Upper lobe of right lung (tissue), 1 donor: ENCODE measurements at places on chromosomes 2 and 18.

DNA sequence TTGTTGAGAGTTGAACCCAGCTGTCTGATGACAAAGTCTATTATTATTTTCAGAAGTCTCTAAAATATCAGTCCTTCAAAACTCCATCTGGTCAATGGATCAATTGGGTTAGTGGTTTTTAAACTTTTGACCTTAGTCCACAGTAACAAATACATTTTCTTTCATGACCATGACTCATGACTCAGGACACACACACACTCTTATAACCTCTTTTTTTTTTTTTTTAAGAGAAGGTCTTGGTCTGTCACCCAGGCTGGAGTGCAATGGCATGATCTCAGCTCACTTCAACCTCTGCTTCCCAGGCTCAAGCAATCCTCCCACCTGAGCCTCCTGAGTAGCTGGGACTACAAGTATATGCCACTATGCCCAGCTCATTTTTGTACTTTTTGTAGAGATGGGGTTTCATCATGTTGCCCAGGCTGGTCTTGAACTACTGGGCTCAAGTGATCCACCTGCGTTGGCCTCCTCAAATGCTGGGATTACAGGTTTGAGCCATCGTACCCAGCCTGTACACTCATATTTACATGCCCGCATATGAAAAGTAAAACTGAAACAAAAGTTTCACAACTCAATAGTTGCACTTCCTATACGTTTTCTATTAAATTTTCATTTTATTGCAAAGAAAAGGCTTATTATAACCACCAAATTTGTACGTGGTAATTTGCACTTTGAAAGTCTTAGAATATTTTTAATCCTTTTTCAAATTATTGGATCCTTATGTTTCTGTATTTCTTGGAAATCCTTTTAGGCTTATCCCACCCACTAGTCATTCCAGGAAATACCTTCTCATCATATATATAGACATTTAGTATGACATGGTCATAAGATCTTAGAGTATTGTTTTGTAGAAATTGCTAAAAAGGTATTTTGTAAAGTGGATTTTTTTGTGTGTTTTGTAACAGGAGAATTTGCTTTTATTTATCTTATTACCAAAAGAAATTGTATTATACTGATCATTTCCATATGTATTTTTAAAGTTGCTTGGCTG, 199.0 kb downstream of the LPIN1 start:
- no peaks in the 10 kb centered on the region for H3K4me1 ChIP-seq
- no peak overlapping the region for H3K27ac ChIP-seq
- no peaks in the 10 kb centered on the region for H3K27me3 ChIP-seq
- peak overlapping the region; percentile 3 for H3K4me3 ChIP-seq

- no peak overlapping the region for H3K27ac ChIP-seq
- H3K4me1 ChIP-seq, result no peaks in the 10 kb centered on the region
- H3K27me3 ChIP-seq, result no peaks in the 10 kb centered on the region
- DNase-seq, result no peak
- H3K36me3 ChIP-seq, result no peaks in the 10 kb centered on the region
These were observed 75.2 kb downstream of the TMEFF2 start for GRCh38 chr2:192119536-192119935.

DNA sequence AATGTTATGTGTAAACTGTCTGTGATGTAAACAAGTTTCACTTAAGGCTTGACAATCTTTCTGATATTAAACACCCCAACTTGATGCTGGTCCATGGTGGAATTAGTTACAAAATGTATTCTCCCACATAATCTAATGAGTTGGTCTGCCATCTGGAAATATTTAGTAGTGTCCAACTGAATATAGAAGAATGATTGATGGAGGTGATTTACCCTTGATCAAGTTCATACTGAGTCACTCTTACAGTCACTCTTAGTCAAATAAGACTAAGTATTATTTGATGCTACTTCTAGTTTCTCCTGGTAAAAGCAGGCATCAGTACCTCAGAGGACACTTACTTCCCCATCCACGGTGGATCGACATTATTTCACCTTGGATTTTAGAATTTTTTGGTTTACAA, 198.1 kb downstream of the SATB2 start:
- no peak overlapping the region for H3K4me3 ChIP-seq
- H3K4me1 ChIP-seq, result no peaks in the 10 kb centered on the region

DNA sequence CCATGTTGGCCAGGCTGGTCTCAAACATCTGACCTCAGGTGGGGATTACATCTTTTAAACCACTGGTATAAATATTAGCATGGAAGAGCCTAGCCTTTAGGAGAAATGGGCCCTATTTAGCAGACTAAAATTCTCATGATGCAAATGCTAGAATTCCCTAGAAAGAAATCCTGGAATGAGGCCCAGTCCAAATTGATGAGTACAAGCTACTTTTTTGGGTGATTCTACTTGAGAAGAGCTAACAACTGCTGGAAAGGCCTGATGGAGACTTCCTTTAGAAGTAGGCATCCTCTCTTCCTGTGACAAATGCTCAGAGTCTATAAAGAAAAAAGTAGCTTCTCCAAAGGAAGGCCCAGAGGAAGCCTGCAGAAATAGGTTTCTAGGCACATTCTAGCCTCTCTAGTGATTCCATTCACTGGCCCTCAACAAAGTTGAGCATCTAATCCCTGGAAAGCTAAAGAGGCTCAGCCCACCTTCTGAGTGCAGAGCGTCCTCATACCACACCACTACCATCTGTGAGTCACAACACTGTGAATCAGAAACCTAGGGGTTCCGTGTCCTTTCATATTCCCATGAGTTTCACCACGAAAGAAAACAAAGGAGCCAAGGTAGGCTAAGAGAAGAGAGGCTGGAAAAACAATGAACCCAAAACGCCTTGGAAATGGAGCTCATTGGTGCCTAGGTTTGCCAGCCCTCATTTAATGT, 183.1 kb downstream of the C1D start:
- no peak for DNase-seq
- H3K4me1 ChIP-seq, result no peaks in the 10 kb centered on the region
- H3K4me3 ChIP-seq, result no peak overlapping the region
- no peak overlapping the region for H3K27ac ChIP-seq
- H3K36me3 ChIP-seq, result no peaks in the 10 kb centered on the region
